Urothelium cell line (cell line): ENCODE measurements at places on chromosomes 4 and X.

- no peak for DNase-seq
Measured at GRCh38 chr4:147244786-147245185, 236.1 kb upstream of the EDNRA start.

DNA sequence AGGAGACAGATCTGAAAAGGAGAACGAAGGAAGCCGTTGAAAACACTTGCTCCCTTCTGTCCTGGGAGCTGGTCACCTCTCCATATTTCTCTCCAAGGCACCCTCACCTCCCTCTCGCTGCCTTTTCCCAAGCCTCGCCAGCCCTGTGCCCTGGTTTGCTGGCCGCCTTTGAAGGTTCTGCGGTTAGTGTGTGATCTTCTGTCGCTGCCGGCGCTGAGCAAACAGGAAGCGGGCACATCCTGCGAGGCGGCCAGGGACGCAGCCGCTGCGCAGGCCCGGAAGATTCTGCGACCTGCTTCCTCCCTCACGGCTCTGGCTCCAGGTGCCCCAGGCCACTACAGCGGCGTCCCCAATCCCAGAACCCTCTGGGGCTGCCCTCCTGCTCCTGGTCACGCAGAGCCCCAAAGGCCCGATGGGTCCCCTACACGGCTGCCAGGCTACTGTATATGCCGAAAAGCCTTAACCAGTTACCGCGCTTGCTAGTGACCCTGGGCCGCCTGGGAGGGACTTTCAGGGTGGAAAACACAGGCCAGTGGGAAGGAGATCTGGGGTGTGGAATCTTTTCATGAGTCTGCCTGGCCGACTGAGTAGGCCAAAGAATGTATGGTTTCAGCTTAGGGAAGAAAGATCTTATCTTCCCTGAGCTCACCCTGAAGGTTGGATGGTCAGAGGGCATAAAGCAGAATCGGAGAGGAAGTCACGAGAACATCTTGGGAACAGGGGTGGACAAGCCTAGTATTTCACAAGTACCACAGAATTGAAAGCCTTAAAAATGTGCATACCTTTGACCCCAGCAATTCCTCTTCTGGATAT is 2.3 kb upstream of the SASH3 start:
- no peak for DNase-seq

- DNase-seq = no peak
Measured at GRCh38 chrX:35622040-35622439, 176.1 kb upstream of the MAGEB16 start.

DNA sequence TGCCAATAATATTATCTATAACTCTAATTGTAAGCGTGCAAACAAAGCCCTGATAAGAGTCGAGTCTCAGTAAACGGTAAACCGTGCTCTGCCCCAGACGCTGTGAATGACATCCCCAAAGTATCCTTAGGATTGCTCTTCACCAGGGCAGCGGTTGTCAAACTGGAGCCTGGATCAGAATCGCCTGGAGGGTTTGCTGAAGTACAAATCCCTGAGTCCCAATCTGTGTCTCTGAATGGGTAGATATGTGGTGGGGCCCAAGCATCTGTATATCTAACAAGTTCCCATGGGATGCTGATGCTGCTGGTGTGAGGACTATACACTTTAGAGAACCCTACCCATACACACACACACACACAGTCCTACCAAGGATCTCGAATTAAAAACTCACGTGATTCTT is 813 bp upstream of the APBB2 start:
- no peak for DNase-seq

DNA sequence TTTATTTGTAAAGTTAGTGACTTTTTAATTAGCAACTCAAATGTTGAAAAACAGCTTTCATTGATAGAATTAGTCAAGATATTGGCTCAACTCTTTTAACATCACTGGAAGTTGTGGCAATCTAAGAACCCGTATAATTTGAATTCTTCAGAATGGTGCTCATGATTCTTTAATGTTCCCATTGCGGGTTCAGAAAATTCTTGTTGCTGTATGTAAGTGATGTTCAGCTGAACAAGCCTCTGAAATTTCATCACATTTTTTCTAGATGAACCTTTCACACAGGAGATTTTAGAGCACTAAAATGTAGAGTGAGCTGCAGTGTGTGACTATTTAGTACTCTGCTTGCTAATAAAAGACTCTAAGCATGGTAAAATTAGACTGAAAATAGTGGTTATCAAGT is 1317.7 kb downstream of the FSTL5 start:
- DNase-seq = no peak

GRCh38 chrX:100659431-100660137 is 15.6 kb downstream of the SRPX2 start:
- DNase-seq = no peak

GRCh38 chr4:52957220-52957686 is 95.1 kb downstream of the RASL11B start:
- DNase-seq = no peak

- no peak for DNase-seq
Measured at GRCh38 chr4:158444621-158445020, 77.1 kb upstream of the RXFP1 start.

DNA sequence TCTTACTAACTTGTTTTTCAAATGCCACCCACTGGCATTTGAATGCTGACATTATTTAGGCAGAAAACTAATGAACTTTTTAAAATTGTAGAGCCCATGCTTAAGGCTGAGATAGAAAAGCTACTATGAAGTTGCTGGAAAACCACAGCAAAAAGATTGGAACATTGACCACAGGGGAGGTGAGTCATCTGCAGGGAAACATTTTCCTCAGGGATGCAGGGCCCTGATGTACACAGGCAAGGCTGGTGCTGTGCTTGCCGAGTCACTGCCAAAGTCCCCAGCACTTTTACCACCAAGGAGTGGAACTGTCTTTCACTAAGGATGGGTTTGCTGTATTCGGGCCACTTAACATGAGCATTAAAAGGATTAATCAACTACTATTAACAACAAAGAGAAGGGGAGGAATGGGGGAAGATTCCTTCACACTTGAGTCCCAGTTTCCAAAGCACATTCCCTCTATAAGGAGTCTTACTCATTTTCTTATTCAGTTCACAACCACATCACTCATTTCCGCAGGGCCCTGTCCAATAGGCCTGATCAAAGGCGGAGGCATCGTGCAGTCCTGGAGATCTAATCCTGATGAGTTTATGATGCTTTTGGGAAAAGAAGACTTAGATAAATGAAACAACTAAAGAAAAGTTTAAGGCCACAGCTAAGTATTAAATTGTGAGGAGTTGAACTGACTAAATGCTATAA is 202.9 kb upstream of the NPY2R start:
- DNase-seq = peak; percentile 54

- DNase-seq = no peak
Measured at GRCh38 chrX:87402256-87402655, 115.3 kb upstream of the KLHL4 start.

DNA sequence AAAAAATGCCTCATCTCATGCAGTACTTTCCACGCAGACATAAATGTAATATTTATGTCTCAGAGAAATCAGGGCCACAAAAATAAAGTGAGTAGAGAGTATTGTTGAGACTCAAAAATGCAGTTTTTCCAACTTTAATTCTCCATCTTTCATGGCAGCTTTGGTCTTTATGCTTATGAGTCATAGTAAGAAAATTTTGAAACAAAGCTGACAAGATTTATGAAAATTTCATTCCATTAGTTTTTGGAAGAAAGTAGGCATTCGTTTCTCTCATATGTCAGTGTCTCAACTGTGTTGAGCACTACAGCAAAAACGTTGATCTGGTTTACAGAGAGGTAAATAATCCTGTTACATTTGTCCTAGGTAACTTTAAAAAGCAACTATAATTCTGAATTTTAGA is 656.8 kb downstream of the IQCM start:
- DNase-seq = no peak

DNA sequence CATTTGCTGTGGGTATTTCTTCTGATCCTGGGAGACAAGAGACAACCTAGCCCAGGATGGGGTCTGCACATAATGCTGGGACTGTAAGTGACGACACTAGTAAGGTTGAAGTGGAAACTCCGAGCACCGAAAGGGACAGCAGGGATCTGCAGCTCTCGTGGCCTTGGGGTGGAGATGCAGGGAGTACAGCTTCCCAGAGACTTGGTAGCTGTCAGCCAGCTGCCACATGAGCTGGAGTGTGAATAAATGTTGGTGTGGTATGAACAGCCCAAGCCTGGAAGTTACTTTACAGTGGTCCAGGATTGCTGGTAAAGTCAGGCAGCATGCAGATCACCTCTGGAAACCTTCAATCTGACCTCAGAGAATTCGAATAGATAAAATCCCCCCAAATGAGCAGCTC is 97.6 kb downstream of the FAM193A start:
- no peak for DNase-seq

DNA sequence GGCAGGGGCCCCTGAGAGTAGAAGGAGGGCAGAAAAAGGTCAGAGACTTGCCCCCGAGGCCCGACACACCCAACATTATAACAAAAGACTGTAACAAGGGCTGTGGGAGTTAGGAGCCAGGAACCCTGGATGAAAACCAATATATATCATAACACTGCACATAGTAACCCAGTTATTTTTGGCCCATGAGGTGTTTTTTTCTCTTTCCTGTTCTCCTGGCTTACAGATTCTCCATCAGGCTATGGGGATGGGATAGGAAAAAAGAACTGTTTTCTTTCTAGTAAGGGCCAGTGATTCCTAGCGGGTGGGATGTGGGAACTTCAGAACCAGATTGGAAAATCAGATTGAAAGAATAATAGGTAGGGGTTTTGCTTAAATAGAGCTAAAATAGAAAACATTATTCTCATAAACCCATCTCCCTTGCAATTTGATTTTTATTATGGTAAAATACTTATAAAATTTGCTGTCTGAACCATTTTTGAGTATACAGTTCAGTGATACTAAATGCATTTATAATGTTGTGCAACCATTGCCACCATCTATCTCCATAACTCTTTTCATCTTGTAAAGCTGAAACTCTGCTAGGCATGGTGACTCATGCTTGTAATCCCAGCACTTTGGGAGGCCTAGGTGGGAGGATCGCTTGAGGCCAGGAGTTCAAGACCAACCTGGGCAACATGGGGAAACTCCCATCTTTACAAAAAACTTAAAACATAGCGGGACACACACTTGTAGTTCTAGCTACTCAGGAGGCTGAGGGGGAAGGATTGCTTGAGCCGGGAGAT is 33.5 kb downstream of the SNX25 start:
- no peak for DNase-seq

- DNase-seq = no peak
Measured at GRCh38 chrX:18894156-18894555, 89.8 kb downstream of the PHKA2 start.

- DNase-seq = no peak
Measured at GRCh38 chr4:115229873-115230272, 116.5 kb upstream of the NDST4 start.

DNA sequence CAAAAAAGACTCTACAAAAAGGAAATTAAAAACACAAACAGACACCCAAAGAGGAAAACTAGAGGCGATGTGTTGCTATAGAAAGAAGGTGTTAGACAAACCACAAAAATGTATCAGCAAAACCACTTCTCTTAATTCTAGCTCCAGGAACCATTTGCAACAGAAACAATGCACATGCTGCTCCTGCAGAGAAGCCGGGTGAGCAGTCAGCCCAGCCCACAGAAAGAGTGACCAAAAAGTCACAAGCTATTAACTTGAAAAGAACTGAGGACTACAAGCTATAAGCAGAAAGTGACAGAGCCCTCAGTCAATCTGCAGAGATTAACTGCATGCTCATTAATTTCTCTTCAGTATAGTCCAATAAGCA is 96.2 kb upstream of the KLHL13 start:
- DNase-seq = no peak

DNA sequence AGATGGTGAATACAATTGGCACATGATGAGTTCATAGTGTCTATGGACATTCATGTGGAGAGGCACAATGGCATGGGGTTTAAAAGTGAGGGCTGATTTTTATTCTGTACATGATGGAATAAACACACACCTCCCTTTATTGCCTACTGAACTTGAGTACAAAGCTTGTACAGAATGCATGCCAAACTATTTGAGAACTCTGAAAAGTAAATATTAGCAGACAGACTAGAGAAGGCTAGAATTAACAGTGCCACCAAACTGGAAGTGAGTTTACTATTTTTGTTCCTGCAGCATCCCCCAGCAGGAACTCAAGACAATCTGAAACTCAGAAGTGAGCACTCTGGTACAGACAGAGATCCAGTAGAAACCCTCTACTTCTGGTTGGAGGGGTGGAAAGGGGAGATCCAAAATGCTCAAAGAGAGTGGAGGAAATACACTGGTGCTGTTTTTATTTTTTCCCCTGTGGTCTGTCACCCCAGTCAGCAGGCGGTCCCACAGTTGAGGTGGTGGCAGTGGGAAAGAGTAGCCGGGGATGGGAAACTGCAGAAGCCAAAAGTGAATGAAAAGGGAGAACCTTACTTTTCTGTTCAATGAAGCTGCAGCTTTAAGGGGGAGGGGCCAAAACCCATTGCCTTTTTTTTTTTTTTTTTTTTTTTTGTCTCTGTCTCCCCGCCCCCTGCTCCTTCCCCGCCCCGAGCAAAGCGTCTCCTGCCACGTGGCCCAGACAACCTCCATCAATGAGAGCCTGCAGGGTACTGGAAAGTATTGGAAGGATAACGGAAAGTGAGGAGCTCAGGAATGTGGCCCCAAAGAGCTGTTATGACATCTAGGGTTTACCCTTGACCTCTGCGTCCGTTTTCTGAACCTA is 20.5 kb downstream of the AKAP4 start:
- DNase-seq = no peak

DNA sequence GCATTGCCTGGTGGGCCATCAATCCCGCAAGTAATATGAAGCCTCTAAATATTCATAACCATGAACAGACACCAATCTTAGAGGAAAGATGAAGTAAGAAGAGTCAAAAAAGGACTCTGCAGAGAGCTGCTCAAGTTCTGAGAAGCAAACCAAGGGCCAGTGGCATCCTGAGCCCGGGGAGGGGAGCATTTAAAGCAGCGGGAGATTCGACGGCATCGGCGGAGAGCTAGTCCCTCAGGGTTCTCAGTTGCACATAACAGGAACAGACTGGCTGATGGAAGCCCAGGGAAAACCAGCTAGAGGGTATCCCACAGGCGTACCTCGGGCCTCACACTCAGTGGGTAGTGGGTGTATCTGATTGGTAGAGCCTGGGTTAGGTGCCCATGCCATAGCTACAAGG is 4.9 kb upstream of the PNMA6E start:
- no peak for DNase-seq

DNA sequence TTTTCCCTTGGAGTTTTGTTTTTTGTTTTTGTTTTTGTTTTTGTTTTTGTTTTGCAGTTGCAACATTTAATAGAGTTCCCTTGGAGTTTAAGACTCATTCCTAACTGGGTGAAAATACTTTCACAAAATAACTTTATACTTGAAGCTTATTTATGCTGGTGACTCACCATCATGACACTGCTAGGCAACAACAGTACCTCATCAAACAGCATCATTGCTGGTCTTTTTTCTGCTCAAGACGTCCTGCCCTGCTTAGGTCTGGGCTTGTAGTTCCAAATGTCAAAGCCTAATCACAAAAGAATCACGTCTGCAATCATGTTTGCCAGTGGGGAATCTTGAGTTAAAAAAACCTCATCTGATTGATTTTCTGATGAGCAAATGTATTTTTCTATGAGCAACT is 105.7 kb upstream of the PRPS2 start:
- no peak for DNase-seq

GRCh38 chrX:147846676-147847075 is 65.0 kb upstream of the FMR1 start:
- no peak for DNase-seq
